ENCODE measurements at places on chromosomes 16 and 17. TPM values are rescaled to one million over a fixed set of nuclear protein-coding genes. Genes with fewer than 3 reads are reported as not detected.

The RASD1 gene
- total RNA-seq = 4.2 TPM

The NUPR1 gene
- total RNA-seq = not detected

The TMEM98 gene
- 0.76 TPM for total RNA-seq

The IKZF3 gene
- 65.5 TPM for total RNA-seq

The SLC52A1 gene
- not detected for total RNA-seq

The SEPTIN12 gene
- total RNA-seq = not detected

The ERI2 gene
- 22.8 TPM for total RNA-seq

The GPR139 gene
- total RNA-seq = not detected

The FOXO3B gene
- total RNA-seq = 3.8 TPM
